Osteocyte (in vitro differentiated cells): ENCODE measurements at places on chromosomes 5 and 9. TPM values are rescaled to one million over a fixed set of nuclear protein-coding genes. Genes with fewer than 3 reads are reported as not detected.

CDH10 gene
- not detected in 2 replicates for total RNA-seq

GPSM1 gene
- total RNA-seq, result 32.5 and 37.1 TPM in 2 replicates

LECT2 gene
- not detected in 2 replicates for total RNA-seq

- no peaks in the 10 kb centered on the region for H3K27me3 ChIP-seq
- H3K4me1 ChIP-seq, result peaks cover 10% of the 10 kb centered on the region
- DNase-seq, result no peak
- no peak overlapping the region for H3K27ac ChIP-seq
- no peaks in the 10 kb centered on the region for H3K36me3 ChIP-seq
These were observed 309.4 kb downstream of the NR3C1 start for GRCh38 chr5:143094087-143094521.

- peaks cover 18% of the 10 kb centered on the region for H3K36me3 ChIP-seq
- no peaks in the 10 kb centered on the region for H3K27me3 ChIP-seq
- DNase-seq, result no peak
These were observed 128.1 kb upstream of the LHFPL2 start for GRCh38 chr5:78776637-78777036.

DNA sequence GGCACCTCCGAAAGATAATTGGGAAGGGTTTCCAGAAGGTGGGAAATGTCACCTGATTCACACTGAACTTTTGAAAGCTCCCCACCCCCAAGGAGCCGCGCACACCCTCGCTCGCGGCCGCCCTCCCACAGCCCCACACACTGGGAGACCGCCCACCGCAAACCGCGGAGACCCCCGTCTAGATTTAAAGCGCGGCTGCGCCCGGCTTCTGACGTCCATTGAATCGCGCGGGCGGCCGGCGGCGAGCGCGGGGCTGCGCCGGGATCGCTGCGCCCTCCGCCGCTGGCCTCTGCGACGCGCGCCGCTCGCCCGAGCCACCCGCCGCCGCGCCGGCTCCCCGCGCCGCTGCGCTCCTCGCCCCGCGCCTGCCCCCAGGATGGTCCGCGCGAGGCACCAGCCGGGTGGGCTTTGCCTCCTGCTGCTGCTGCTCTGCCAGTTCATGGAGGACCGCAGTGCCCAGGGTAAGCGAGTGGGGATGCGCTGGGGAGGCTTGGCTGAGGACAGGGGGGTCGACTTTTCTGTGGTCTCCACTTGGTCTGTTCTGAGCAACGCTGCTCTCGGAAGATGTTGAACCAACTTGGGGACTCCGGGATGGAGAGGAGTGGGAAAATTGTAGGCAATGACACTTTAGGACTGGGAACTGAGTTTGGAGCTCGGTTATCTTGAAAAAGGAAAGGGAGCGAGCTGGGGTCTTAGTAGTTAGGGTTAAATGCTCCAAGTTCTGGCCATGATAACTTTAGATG, at the start of gene FST:
FST (plus strand) TSS at position 214 of the 743 bp plus-strand sequence; CDS start at position 377, 163 bp downstream.
- peak within 1 kb of the TSS; percentile 84 for H3K27ac ChIP-seq
- no peaks in the 10 kb centered on the region for H3K27me3 ChIP-seq
- H3K36me3 ChIP-seq, result peaks cover 3% of the 10 kb centered on the region
- H3K4me3 ChIP-seq, result peak within 1 kb of the TSS; percentile 97
- peaks cover 28% of the 10 kb centered on the region for H3K4me1 ChIP-seq

DNA sequence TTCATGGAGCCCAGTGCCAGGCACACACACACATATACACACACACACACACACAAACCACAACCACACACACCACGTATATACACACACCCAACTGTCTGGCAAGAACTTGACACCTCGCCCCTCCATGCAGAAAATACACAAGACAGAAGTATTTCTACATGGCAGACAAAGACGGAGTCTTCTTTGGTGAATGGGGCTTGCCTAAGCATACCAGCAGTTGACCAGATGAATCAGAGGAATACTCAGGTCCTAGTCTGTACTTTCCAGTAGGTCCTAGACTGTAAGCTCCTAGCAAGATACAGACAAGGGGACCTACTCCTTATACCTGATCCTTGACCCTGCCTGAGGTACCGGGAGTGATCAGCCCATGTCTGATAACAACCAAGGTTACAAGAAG, 60.1 kb downstream of the SIL1 start:
- H3K27me3 ChIP-seq, result no peaks in the 10 kb centered on the region
- H3K4me1 ChIP-seq, result peaks cover 33% of the 10 kb centered on the region
- H3K4me3 ChIP-seq, result no peak overlapping the region
- no peak overlapping the region for H3K27ac ChIP-seq
- peaks cover 4% of the 10 kb centered on the region for H3K36me3 ChIP-seq

DNA sequence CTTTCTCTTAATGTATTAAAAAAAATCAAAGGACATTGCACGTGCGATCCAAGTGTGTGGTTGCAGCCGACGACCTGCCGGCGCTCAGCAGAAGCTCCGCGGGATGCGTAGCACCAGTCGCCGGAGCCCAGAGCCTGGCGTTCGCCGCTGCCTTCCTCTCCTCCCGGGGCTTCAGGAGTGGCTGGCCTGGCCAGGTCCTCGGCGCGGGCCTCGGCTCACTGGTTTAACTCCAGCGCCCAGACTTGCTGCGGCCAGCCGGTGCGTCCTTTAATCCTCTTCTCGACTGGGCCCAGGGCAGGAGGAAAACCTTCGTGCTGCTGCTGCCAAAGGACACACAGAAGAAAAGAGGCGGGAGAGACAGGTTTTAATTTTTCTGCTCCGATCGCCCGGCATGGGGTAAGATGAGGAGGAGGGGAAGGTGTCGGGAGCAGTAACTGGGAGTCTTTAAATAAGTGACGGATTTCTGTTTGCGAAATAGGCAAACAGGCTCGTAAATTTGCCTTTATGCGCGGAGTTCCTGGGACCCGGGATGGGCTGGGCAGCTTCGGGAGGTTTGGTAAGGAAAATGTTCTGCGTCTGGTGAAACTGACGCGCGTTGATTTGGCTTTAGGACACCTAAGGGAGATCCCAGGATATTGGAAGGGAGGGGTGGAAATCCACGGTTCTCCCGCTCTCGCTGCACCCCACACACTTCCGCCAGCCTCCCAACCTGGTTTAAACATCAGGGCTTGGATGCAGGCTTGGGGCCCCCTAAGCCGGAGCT, 2.3 kb downstream of the HAND1 start:
- H3K4me3 ChIP-seq, result no peak overlapping the region
- H3K36me3 ChIP-seq, result peaks cover 2% of the 10 kb centered on the region
- H3K27me3 ChIP-seq, result peaks cover 88% of the 10 kb centered on the region

DNA sequence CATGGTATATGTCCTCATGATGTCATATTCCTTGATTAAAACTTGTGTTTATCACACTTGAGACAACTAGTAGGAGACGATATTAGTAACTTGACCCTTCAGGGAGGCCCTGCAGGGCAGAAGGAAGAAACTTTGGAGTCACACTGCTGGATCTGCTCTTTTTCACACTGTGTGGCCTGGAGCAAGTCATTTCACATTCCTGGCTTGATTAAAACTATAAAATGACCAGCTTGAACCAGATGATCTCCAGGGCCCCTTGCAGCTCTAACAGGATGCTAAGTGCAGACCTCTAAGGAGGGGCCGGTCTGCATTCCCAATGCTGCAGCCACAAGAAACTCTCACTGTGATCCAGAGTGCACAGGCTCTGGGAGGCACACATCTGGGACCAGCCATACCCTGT, 146.4 kb upstream of the ZNF366 start:
- H3K4me3 ChIP-seq, result no peak overlapping the region
- H3K27ac ChIP-seq, result no peak overlapping the region
- H3K36me3 ChIP-seq, result no peaks in the 10 kb centered on the region
- H3K4me1 ChIP-seq, result peaks cover 15% of the 10 kb centered on the region
- no peak for DNase-seq

DNA sequence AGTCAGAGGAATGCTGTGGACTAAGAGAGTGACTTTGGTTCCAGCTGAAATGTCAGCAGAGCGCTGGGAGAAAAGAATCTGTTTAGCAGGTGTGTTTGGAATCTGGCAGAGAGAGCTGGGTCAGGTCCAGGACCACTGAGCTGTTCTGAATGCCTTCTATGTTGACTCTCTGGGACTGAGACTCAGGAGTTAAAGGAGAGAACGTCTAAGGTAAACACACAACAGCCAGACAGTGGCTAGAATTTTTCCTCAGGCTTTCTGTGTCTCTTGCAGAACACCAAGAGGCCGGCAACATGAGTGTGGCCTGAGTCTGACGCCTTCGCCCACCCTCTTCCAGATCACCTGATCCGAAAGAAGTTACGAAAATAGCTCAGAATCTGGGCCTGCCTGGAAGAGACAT, 107.2 kb upstream of the ZNF462 start:
- H3K4me1 ChIP-seq, result peaks cover 17% of the 10 kb centered on the region
- DNase-seq, result no peak
- no peaks in the 10 kb centered on the region for H3K27me3 ChIP-seq
